Large intestine (tissue), 12 donors: ENCODE measurements at places on chromosomes 1 and 21. TPM values are rescaled to one million over a fixed set of nuclear protein-coding genes. Genes with fewer than 3 reads are reported as not detected.

- no peak for DNase-seq
Measured at GRCh38 chr1:234408757-234409156, 35.5 kb downstream of the COA6 start.

GRCh38 chr1:209539576-209539975, 43.9 kb upstream of the CAMK1G start:
- DNase-seq, result no peak

The MAPKAPK2 gene
- polyA plus RNA-seq, result 79.6 TPM

The C8B gene
- polyA plus RNA-seq, result 0.06 TPM

- no peak for DNase-seq
Measured at GRCh38 chr1:24284156-24284471, 35.0 kb upstream of the GRHL3 start.

- no peak for DNase-seq
Measured at GRCh38 chr21:35991131-35991530, 69.2 kb downstream of the SETD4 start.

GRCh38 chr21:41976611-41977010, 22.8 kb upstream of the C2CD2 start:
- DNase-seq, result no peak

- peak; percentile 95 for DNase-seq
Measured at GRCh38 chr1:28648008-28648473, 359 bp upstream of the RNU11 start.

DNA sequence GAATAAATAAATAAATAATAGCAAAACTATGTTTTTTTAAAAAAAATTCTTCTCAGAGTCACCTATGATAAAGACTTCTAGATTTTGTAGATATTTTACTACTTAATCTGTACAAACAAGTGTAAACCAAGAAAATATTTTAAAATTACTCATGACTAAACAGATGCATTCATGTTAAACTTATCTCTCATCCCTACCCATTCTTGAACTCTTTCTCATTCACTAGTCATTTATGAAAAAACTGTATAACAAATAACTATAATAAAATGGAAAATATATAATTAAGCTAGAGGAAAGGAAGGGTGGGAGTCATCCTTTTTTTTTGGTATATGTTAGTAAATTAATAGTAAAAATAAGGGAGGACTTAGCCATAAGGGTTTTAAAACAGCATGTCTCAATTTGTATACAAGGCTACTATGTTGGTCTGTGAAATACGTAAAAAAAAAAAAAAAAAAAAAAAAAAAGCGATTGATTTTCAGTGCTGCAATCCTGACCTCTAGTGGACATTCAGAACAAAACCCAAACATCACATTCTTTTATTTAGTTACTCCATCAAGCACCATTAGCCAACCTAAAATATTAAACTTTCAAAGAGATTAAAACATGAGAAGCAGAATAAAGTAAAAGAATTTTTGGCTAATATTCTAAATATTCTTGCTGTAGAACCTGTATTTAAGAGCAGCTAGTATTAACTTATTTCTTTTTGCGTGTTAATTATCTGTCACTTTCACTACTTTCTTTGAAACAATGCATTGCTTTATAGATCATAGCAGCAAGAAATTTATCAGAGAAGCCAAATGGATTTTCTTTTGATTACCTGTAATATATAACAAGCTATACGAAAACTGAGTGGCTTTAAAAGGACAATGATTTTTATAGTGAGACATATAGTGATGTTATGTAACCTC, 255.8 kb upstream of the CACYBP start:
- no peak for DNase-seq

DNA sequence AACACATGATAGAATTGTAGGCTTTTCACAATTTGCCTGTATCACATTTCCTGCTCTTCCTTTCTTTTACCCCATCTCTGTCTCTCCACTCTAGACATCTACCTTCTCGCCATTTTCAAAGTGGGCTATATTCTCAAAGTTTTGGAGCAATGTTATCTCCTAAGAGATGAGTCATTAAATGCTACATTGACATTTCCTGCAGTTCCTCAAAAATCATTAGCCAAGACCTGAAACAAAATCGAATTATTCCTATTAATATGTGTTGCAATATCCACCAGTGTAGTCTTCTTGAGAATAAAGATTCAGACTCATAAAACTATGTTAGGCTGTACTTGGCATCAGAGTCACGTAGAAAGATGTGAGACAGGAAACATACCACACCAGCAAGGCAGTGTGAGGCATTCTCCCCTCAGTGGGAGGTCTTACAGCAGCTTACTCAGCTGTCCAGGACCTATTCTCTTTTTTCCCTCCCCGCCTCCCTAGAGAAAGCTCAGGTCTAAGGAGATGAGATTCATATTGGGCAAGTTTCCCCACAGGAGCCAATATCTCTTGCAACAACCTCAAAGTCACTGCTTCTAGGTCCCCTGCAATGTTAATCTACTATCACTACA, 38.8 kb downstream of the FRRS1 start:
- no peak for DNase-seq

GRCh38 chr1:162530307-162530987, 31.1 kb upstream of the UAP1 start:
- DNase-seq, result no peak

The DNALI1 gene
- 40.6 TPM for polyA plus RNA-seq

DNA sequence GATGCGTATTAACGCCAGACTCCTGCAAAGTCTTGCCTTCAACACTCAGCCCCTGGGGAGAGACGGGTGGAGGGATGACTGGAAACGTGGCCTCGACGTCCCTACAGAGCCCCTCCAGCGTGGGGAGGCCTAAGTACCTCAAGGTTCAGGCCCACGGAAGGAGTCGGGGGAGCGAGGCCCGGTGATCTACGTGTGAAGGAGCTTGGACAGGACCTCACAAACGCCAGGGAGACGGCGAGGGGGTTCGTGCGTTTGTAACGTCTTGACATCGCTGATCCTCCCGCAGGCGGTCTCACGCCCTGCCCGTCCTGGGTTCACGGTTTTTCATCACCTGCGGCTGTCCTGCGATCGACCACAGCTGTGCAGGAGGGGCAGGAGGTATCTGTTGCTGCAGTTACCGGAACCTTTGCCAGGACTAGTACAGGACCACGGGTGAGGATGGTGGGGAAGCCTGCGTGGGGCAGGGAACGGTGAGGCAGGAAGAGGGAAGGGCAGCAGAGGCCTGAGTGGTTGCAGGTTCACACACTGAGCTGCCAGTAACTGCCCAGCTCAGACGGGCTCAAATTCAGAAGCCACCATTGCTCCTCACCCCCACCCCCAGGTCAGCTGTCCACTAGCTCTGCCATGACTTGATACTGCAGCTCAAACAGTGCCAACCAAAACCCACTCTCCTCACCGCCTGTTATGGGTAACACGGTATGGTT, 889 bp upstream of the CCNL2 start:
- DNase-seq, result no peak

The IQGAP3 gene
- 13.9 TPM for polyA plus RNA-seq

DNA sequence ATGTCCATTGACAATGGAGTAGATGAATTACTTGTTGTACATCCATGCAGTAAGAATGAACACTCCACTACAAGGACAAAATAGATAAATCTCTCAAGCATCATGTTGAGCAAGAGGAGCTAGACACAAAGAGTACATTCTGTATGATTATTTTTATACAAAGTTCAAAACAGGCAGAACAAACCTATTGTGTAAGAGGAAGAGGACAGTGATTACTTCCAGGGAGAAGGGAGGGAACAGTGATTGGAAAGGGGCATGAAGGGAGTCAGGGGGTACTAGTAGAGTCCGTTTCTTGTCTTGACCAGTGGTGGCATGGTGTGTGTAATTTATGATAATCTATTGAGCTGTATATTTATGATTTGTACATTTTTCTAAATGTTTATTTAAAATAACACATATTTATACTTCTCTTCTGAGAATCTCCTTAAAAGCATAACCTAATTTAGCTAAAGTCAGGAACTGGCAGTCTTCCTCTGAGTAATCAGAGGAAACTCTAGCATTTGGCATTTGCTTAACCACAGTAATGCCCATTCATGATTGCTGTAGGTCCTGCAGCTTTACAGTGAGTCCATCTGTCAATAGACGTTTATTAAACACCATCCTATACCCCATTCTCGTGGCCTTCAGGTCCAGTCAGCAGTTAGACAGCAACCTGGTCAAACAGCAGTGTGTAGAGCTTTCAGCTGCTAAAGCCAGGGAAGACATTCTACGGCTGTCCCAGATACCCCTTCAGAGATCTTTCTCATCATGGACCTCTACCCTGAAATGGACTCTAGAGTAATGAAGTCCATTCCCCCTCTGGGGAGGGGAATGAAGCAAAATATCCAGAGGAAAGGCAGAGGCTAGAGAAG, 114.1 kb upstream of the GALNT2 start:
- no peak for DNase-seq

DNA sequence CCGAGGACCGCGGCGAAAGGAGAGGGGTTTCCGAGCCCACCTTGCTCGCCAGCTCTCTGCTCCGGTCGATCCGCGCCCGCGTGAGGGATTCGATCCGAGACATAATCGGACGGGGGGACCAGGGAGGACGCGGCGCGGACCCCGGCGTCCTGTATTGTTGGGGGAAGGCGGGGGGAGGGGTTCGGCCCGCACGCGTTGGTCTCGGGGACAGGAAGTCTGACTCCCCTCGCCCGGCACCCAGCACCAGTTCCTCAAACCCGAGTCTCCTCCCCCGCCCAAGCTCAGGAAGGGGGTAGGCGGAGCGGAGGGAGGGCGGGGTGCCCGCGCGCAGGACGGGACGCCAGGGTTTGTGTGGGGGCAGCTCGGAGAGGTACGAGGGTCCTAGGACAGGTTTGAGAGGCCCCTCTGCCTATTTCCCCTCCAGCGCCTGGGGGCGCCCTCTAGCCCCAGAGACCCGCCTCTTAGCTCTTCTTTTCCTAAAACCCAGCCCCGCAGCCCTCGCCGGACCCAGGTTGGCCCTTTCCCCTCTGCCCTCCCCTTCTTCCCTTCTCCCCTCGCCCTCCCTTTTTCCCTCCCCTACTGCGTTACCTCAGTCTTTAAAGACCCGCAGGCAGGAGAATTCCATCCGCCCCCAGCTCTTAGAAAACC, at the start of gene ARHGEF2:
Gene ARHGEF2 (minus strand): TSS at position 223 of the 648 bp plus-strand sequence. CDS start 120 bp downstream, at position 103.
- DNase-seq, result peak; percentile 53

The LRRC8C gene
- 5.0 TPM for polyA plus RNA-seq

GRCh38 chr1:112075566-112075965, 86.1 kb upstream of the KCND3 start:
- no peak for DNase-seq

- no peak for DNase-seq
Measured at GRCh38 chr1:21837476-21837875, 25.4 kb downstream of the LDLRAD2 start.

DNA sequence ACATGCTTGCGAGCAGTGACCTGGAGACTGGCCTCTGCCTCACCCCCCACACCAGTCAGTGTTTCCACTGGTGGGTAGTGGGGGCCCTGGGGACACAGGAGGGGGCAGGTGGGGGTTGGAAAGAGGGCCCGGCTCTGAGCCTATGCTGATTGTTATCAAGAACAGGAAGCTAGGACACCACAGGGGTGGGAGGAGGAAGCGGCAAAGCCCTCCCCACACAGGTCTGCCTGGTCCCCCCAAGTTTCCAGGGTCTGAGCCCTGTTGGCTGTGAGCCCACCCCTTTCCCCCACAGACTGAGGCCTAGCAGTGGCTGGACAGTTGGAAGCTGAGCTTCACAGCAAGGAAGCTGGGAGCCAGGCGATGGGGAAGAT, 1.6 kb upstream of the PTPN7 start:
- no peak for DNase-seq

DNA sequence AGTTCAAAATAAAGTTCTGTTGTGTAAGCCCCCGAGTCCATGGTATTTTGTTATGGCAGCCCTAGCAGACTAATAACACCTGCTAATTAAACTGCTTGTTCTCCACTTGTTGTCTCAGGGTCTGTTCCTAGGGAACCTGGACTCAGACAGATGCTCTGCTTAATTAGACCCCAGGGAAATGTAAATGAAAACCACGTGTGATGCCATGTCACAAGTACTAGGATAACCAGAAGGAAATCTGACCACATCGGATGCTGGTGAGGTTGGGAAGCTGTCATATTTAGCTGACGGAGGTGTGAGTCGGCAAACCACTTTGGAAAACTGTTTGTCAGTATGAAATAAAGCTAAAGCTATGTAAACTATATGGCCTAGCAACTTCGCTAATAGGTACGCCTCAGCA, 19.6 kb downstream of the EDN2 start:
- no peak for DNase-seq
